CD4-positive, alpha-beta T cell treated with Interleukin-2 at 100 ng/mL for 4 hours (primary cell): ENCODE measurements at places on chromosomes 11 and 22.

GRCh38 chr22:33747576-33748180 is 172.6 kb downstream of the LARGE1 start:
- no peak for DNase-seq

DNA sequence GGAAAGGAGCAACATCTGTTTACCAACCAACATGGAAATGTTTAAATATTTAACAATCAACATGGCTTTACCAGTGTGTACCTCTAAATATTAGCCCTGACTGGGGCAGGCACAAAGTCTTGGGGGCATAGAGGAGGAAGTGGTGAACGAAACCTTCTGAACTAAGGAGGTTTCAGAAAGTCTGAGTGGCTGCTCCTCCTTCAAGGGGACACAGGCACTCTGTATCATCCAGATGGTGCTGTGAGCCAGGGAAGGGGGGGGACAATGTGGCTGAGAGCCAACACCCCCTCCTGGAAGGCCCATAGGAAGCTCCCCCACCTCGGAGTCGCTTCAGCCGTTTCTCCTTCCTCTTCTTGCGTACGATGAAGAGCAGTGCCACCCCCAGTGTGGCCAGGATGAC is 107.7 kb downstream of the CEP164 start:
- no peak for DNase-seq

DNA sequence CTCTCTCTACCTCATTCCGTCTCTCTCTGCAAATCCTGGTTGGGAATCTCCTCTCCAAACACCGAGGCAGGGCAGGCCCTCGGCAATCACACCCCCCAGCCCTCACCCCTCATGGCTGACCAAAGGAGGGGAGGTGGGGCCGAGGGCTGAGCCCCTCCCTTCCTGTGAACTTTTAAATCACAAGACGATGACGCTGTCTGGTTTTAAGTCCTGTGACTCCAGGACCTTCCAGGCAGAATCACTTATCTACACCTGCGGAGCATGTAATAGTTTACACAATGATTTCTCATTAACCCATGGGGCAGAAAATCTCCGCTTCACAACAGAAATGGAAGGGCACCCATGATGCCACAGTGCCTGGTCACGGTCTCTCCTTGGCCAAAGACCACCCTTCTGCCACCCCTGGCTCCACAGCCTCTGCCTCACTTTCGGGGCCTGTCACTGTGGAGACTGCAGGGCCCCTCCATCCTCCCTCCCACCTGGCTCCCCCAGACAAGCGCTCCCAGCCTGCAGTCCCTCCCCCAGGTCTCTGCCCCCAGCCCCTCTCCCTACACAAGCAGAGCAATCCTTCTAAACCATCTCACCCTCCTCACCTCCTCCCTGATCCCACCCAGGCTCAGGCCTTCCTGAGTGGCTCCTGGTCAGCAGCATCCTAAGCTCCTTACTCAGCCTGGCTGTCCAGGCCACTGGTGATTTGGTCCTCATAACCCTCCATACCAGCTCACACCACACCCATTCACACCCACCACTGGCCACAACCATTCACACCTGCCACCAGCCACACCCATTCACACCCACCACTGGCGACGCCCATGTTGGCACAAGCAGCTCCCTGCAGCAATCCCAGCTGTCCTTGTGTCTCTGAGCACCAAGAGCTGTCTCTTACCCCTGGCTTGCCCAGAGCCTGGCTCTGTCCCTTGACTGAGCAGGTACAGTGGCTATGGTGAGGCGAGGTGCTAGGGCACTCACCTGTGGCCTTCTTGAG is 30.7 kb upstream of the ARFGAP3 start:
- no peak for DNase-seq

DNA sequence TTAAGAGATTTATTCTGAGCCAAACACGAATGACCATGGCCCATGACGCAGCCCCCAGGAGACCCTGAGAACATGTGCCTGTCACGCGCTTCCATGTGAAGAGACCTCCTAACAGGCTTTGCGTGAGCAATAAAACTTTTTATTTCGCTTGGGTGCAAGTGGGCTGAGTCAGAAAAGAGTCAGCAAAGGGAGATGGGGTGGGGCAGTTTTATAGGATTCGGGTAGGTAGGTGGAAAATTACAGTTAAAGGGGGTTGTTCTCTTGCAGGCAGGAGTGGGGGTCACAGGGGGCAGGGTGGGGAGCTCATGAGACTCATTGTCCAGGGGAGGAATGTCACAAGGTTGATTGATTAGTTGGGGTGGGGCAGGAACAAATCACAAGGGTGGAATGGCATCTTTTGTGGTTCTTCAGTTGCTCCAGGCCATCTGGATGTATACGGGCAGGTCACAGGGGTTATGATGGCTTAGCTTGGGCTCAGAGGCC is 77.2 kb upstream of the FTH1 start:
- DNase-seq: no peak

DNA sequence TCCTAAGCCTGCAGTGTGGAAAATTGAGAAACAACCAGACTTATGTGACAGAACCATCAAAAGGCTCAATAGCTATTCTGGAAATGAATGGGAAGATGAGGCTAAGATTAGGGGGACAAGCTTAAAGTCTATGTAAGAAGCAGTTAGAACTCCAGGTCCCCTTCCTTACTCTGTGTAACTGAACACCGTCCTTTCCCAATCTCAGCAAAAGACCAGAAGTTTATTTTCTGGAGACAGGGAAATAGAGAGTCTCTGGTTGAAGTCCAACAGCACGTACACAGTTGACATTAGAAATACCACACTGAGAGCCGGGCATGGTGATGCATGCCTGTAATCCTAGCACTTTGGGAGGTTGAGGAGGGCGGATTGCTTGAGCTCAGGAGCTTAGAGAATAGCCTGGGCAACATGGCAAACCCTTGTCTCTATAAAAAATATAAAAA is 93.9 kb downstream of the CD44 start:
- DNase-seq: no peak

- DNase-seq: no peak
These were observed 78.4 kb downstream of the MYO7A start for GRCh38 chr11:77206264-77207018.

DNA sequence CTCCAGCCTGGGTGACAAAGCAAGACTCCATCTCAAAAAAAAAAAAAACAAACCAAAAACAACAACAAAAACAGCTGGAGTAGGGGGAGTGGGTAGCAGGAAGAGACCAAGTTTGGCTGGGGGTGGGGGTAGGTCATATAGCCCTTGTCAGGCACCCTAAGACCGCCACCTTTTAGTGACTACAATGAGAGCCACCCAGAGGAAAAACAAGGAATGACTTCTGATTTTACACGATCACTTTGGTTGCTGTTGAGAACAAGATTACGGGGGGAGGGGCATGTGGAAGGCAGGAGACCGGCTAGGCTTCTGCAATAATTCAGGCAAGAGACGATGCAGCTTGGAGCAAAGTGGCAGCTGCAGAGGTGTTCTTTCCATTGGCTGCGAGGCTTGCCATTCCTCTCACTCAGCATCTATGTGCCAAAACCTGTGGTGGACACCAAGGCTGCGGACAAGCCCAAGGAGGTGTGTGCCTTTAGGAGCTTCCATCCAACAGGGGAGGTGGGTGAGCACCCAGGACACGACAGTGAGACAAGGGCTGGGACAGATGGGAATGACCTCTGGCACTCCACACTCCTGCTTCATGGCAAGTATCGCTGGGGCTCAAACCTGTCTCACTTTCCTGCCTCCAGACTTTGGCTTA is 1.7 kb downstream of the RPS19BP1 start:
- peak; percentile 24 for DNase-seq

GRCh38 chr22:31332886-31333285 is 13.3 kb downstream of the PATZ1 start:
- no peak for DNase-seq

GRCh38 chr11:2655016-2655719 is 44.6 kb downstream of the KCNQ1OT1 start:
- DNase-seq: no peak

GRCh38 chr11:108774037-108774730 is 109.3 kb downstream of the DDX10 start:
- no peak for DNase-seq

DNA sequence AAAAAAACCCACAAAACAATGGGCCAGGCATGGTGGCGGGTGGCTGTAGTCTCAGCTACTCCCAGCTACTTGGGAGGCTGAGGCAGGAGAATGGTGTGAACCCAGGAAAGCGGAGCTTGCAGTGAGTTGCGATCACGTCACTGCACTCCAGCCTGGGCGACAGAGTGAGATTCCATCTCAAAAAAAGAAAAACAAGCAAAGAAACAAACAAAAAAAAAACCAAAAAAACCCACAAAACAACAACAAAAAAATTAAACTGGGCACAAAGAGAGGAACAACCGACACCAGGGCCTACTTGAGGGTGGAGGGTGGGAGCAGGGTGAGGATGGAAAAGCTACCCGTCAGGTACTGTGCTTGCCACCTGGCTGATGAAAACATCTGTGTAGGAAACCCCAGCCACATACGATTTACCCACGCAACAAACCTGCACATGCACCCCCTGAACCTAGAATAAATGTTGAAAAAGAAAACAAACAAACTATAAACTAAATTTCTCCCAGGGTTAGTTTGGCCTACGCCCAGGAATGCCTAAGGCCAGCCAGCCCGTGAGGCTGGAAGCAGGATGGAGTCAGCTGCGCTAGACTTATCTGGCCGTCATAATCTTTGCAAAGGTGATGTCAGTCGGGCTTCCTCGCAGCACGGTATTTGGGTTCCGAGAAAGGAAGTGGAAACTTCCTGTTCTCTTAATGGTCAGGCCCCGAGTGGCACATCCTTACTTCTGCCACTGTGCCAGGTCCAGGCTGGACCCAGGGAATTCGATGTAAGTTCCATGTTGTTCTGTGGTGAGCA is 21.9 kb upstream of the CYB5R3 start:
- no peak for DNase-seq

DNA sequence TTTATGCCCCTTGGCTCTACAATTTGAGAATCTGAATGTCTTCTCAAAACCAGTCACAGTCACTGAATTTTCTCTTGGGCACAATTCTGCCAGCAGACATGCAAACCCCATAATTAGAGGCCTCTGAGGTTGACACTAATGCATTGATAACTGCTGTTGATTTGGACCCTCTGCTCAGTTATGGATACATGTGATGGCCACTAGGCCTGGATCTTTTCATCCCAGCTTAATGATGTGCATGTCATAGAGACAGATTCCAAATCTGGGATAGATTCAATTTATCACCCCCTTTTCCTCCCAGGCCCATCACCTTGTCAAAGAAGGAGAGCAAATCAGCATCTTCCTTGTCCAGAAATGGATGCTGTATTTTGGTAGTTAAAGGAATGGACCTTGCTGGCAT is 92.2 kb downstream of the C11orf91 start:
- DNase-seq: no peak

DNA sequence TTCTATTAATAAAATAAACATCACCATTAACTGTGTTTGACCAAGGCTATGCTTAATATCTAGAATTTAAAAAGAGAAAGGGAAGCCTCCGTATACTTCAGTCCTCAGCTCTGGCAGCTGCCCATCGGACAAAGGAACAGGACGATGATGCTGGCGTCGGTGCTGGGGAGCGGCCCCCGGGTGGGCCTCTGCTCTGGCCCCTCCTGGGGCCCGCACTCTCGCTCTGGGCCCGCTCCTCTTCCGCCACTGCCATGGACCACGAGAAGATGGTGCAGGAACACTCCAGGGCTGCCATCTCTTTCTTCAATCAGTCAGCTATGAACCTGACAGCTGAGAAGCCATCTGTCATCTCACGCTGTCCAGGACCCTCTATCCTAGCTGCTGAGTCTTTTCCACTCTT is 25.3 kb downstream of the PDHX start:
- no peak for DNase-seq

- DNase-seq: no peak
These were observed 34.9 kb downstream of the GRAMD4 start for GRCh38 chr22:46654927-46655595.

DNA sequence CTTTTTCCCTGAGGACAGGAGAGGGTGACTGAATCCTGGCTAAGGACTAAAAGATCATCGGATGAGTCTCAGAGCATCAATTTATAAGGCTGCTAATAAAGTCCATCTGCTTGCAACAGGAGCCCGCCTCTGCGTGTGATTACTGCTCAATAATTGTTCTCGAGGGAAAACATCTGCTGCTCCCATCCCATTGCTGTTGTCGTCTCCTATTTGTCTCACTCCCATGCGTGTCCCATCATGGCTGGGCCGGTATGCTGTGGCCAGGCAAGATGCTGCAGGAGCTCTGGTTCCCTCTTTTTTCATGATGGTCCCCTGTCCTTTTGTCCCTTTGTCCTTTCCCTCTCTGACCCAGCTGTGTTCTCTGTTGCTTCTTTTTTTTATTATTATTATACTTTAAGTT is 121.2 kb downstream of the SPATA19 start:
- no peak for DNase-seq

DNA sequence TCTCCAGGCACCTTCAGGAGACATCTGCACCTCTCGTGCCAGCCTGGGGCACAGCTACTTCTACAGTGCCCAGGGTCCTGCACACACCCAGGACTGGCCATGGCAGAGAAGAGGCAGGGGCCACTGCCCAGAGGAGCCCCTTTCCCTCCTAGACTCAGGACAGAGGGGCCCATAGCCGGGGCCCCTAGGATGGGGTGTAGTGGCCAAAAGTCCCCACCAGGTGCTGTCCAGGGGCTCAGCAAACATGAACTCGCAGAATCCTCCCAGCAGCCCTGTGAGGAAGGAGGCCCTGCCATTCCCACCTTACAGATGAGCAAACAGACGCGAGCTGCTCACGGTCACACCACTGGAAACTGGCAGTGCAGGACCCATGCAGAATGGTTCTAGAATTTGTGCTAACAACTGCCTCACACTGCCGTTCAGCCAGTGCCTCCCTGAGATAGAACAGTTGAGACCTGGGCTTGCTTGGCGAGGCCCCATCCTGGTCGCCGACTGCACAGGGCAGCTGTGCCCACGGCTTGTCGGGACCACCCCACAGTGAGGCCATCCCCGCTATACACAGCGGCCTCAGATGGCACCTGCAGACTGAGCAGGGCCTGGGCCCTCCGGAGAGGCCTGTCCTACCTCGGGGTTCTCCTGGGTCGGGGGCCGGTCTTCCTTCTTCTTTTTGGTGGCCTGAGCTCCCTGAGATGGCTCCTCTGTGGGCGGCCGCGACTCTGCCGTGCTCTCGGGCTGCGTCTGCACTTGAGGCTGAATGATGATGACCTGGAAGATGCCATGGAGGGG is 96.4 kb downstream of the PHF21B start:
- no peak for DNase-seq

DNA sequence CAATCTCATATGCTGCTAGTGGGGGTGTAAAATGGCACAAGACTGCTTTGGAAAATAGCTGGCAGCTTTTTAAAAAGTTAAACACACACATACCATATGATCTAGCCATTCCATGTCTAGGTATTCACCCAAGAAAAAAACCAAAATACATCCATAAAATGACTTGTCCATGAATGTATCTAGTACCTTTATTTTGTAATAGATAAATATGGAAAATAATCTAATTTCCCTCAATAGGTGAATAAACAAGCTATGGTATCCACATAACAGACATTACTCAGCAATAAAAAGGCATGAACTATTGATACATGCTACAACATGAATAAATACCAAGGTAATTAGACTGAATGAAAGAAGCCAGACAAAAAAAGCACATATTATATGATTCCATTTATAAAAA is 22.9 kb downstream of the RNF141 start:
- DNase-seq: no peak

- no peak for DNase-seq
These were observed 23.7 kb upstream of the FGF3 start for GRCh38 chr11:69842746-69843528.

- no peak for DNase-seq
These were observed 17.8 kb upstream of the NAV2 start for GRCh38 chr11:19694796-19695345.

GRCh38 chr22:37241351-37242142 is 2.5 kb downstream of the RAC2 start:
- DNase-seq: peak; percentile 54

GRCh38 chr22:42901790-42902508 is 44.9 kb upstream of the ARFGAP3 start:
- no peak for DNase-seq

- DNase-seq: no peak
These were observed 32.3 kb downstream of the AMOTL1 start for GRCh38 chr11:94800414-94800813.
